ENCODE measurements at places on chromosomes 2 and 18.
A peak's percentile ranks its signal among the peaks of the same experiment; 100 is the strongest.

GRCh38 chr18:23568281-23569138, 17.8 kb downstream of the NPC1 start:
- H3K27ac ChIP-seq = no peak overlapping the region
- peaks cover 32% of the 10 kb centered on the region for H3K4me1 ChIP-seq
- H3K27me3 ChIP-seq = no peaks in the 10 kb centered on the region
- no peak overlapping the region for H3K4me3 ChIP-seq

DNA sequence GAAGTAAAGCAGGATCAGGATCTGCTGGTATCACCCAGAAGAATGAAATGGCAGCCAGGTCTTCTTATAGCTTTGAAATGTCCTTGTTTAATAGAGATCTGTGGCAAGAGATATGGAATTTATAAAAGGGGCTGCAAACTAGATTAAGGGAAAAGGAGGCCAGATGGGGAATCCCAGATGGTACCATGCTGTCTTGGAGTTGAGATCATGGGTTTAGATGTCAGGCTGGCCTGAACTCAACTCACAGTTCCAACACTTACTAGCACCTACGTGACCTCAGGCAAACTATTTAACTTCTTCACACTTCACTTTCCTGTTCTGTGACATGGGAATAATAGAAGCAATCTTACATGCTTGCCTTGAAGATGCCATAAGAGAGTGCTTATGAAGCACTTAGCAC, 188.2 kb downstream of the ALK start:
- H3K4me3 ChIP-seq = no peak overlapping the region
- no peak overlapping the region for H3K27ac ChIP-seq
- DNase-seq = no peak

GRCh38 chr18:49814147-49814499, 790 bp upstream of the ACAA2 start:
- peak overlapping the region; percentile 96 for H3K4me3 ChIP-seq
- H3K27ac ChIP-seq = peak overlapping the region; percentile 90
- no peaks in the 10 kb centered on the region for H3K36me3 ChIP-seq
- no peak for DNase-seq

- H3K27me3 ChIP-seq = no peaks in the 10 kb centered on the region
- no peak overlapping the region for H3K4me3 ChIP-seq
- H3K36me3 ChIP-seq = no peaks in the 10 kb centered on the region
- H3K27ac ChIP-seq = no peak overlapping the region
- DNase-seq = no peak
Observed at GRCh38 chr2:55934337-55934736, 10.8 kb upstream of the EFEMP1 start.

DNA sequence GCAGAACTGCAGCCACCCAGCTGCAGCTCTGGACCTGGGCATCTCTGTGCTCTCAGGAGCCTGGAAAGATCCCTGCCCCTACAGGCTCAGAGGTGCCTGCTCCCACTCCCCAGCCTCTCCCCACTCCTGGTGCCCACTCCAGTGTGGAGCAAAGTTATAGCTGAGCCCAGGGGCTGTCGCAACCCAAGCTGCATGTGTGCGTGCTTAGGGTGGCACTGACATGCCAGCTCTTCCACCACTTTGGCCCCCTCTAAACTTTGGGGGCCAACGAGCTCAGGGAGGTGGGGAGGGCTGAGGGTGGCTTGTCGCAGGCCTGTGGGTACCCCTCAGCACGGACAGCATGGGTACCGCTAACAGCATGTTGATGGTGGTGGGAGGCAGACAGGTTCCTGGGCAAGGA, 126.3 kb upstream of the FHL2 start:
- H3K36me3 ChIP-seq = no peaks in the 10 kb centered on the region
- no peak overlapping the region for H3K4me3 ChIP-seq
- no peaks in the 10 kb centered on the region for H3K4me1 ChIP-seq

DNA sequence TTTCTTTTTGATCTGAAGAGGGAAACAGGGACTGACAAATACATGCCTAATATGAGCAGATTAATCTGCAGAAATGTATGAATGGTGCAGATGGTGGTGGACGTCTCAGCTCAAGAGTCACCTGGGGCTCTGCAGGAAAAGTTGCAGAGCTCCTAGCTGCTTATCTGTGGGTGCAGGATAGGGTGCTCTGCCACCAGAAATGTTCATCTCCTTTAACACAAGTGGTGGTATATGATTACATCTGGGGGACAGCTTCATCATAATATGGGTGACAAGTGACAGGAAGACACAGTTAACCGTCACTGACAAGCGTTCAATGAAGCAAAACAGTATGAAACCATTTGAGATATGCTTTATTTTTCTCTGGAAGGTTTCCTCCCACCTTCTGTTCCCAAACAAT, 121.2 kb upstream of the LINC00305 start:
- H3K27me3 ChIP-seq = no peaks in the 10 kb centered on the region
- H3K4me1 ChIP-seq = no peaks in the 10 kb centered on the region
- no peak overlapping the region for H3K4me3 ChIP-seq
- H3K36me3 ChIP-seq = no peaks in the 10 kb centered on the region

DNA sequence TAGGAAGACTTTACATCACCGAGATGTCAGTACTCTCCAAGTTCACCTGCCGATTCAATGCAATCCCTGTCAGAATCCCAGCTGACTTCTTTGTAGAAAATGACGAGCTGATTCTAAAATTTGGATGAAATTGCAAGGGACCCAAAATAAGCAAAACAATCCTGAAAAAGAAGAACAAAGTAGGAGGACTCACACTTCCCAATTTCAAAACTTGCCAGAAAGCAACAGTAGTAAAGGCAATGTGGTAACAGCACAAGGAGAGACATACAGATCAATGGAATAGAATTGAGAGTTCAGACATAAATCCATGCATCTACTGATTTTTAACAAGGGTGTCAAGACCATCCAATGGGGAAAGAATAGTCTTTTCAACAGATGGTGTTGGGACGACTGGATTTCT, 52.2 kb downstream of the SMAD7 start:
- no peaks in the 10 kb centered on the region for H3K36me3 ChIP-seq
- H3K4me3 ChIP-seq = no peak overlapping the region
- no peak for DNase-seq
- H3K27ac ChIP-seq = no peak overlapping the region

DNA sequence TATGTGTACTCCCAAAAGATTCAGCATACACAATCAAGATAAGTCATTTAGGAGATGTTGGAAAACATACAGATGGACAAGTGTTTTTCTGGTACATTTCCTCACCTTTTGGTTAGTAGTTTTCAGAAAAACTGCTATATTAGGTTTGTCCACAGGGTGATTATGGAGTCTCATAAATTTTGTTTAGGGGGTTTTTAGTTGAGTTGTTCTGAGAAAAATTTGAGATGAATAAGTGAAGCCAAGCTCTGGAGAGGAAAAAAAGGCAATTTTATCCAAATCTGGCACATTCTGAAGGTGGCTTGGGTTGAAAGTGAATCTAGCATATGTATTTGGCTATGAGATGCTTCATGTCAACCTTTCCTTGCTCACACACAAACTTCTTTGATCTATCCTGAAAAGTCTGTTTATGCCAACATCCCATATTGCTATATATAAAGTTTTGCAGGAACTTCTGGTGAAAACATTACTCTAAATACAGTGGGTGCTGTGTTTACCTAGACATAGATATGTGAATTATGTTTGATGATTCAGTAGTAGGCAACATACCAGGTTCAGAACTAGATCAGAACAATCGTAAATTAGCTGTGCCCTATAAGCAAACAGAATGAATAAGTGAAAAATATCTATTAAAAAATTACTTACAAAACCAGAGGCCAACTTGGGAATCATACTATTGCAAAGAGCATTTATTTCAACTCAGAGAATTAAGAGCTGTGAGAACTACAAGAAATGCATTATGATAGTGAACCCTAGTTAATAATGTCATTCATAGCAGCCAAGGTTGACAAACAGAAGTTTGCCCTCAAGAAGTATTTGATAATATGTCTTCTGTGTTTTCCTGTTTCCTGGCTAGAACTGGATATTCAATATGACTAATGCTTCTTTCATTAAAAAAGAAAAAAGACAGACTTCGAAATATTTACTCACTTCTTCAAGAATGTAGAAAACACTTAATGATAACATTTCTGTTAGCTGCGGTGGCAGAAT, 552.0 kb downstream of the IRS1 start:
- no peaks in the 10 kb centered on the region for H3K27me3 ChIP-seq
- no peaks in the 10 kb centered on the region for H3K4me1 ChIP-seq
- no peaks in the 10 kb centered on the region for H3K36me3 ChIP-seq
- no peak for DNase-seq
- no peak overlapping the region for H3K4me3 ChIP-seq

GRCh38 chr2:20663196-20664070, 3.5 kb upstream of the GDF7 start:
- H3K4me1 ChIP-seq = peaks cover 29% of the 10 kb centered on the region
- no peak overlapping the region for H3K4me3 ChIP-seq
- no peak for DNase-seq
- no peaks in the 10 kb centered on the region for H3K36me3 ChIP-seq
- peaks cover 77% of the 10 kb centered on the region for H3K27me3 ChIP-seq
- no peak overlapping the region for H3K27ac ChIP-seq

DNA sequence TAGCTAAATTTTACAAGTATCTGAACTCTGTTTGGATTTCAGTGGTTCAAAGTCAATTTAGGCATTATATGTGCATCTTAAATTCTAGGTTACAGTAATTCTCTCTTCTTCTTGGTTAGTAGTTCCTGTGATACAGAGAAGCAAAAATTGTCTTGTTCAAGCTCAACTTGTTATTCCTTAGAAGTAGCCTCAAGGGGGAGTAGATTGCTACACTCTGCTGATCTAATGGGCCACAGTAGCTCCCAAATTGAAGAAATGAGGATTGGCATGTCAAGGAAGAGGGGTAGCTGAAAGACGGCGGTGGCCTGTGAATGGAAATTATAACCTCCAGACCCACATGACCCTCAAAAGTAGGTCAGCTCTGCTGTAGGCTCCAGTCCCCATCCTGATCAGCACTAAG, 334.7 kb downstream of the HRH4 start:
- no peaks in the 10 kb centered on the region for H3K27me3 ChIP-seq
- no peak for DNase-seq
- no peak overlapping the region for H3K4me3 ChIP-seq
- no peaks in the 10 kb centered on the region for H3K4me1 ChIP-seq
- H3K36me3 ChIP-seq = no peaks in the 10 kb centered on the region

GRCh38 chr18:54250846-54251261, 18.5 kb upstream of the POLI start:
- no peaks in the 10 kb centered on the region for H3K27me3 ChIP-seq
- H3K27ac ChIP-seq = no peak overlapping the region
- H3K4me1 ChIP-seq = peaks cover 8% of the 10 kb centered on the region
- no peaks in the 10 kb centered on the region for H3K36me3 ChIP-seq

GRCh38 chr2:96931466-96931865, 54.9 kb downstream of the FAM178B start:
- no peaks in the 10 kb centered on the region for H3K36me3 ChIP-seq
- H3K4me3 ChIP-seq = no peak overlapping the region
- no peak for DNase-seq
- no peak overlapping the region for H3K27ac ChIP-seq

- no peak for DNase-seq
- no peaks in the 10 kb centered on the region for H3K27me3 ChIP-seq
- no peak overlapping the region for H3K27ac ChIP-seq
Observed at GRCh38 chr2:86464652-86465051, 23.5 kb downstream of the KDM3A start.

DNA sequence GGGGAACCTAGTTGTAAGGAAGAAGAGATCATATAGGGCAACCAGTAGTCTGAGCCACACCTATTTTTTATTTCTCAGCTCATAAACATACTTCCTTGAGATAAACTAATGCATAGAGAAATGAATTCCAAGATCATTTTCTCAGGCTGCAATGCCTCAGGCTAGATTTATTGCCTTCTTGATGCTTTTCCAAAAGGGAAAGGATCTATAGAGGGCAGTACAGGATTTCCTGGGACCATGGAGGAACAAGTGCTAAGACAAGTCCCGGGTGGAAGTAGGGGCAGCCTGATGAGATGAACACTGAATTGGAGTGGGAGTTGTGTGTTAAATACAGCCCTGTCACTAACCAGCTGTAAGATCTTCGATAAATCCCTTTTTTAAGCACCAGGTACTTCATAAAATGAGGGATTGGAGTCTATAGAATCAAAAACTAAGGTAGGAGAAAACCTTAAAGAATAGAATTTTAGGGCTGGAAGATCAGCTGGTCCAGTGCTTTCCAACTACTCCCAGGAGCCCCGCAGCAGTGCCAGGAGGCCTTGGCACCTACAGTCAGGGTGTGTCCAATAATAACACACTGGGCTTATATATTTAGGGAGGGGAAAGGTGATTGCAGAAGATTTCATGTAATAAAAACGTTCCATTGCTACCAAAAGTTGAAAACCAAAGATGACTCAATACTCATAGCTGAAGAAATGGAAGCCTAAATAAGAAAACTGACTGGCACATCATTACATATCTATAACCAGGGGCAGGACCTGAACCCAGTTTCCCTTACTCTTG, 58.1 kb downstream of the SERTAD2 start:
- H3K27me3 ChIP-seq = no peaks in the 10 kb centered on the region
- H3K4me3 ChIP-seq = no peak overlapping the region
- H3K36me3 ChIP-seq = peaks cover 22% of the 10 kb centered on the region
- no peak overlapping the region for H3K27ac ChIP-seq
- peaks cover 5% of the 10 kb centered on the region for H3K4me1 ChIP-seq

- DNase-seq = no peak
- no peaks in the 10 kb centered on the region for H3K27me3 ChIP-seq
- no peak overlapping the region for H3K4me3 ChIP-seq
Observed at GRCh38 chr2:105809097-105809473, 64.4 kb downstream of the NCK2 start.

- H3K4me1 ChIP-seq = no peaks in the 10 kb centered on the region
- no peak overlapping the region for H3K27ac ChIP-seq
- peaks cover 4% of the 10 kb centered on the region for H3K27me3 ChIP-seq
- no peaks in the 10 kb centered on the region for H3K36me3 ChIP-seq
- no peak for DNase-seq
Observed at GRCh38 chr2:71608441-71608840, 155.1 kb downstream of the DYSF start.

DNA sequence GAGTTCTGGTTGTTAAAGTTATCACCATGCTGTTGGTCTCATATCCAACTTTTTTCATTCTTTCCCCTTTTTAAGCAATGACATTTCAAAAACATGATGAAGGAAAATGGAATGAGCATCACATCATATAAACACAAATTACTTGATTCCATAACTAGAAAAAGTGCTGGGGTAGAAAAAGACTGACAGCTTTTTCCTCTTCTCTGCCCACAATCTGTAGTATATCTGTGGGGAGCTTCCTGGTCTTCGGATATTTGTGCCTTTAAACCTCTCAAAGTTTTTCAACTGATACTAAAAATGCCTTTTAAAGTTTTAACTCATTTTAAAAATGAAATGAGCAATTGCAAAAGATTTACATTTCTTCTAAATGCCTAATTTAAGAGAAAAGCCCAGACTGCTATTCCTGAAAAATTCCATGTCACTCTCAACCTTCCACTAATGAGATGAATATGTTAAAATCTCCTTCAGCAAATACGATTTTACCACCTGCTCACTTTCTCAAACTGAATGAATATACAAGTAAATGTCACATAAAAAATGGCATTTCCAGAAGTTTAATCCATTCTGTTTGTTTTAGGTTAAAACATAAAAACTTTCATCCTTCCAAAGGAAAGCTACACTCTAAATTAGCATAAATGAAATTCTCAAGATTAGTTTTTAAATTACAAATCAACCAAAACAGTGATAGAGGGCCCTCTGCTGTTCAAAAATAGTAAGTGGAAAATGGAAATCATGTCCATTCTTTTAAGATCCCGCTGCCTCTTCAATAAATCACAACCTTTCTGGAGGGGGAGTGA, 2.1 kb downstream of the DNAH7 start:
- H3K4me1 ChIP-seq = peaks cover 13% of the 10 kb centered on the region
- H3K27me3 ChIP-seq = no peaks in the 10 kb centered on the region
- no peaks in the 10 kb centered on the region for H3K36me3 ChIP-seq
- no peak overlapping the region for H3K27ac ChIP-seq

GRCh38 chr18:11974741-11975325, 6.5 kb upstream of the IMPA2 start:
- H3K4me3 ChIP-seq = no peak overlapping the region
- no peak overlapping the region for H3K27ac ChIP-seq
- no peak for DNase-seq
- H3K4me1 ChIP-seq = no peaks in the 10 kb centered on the region
- no peaks in the 10 kb centered on the region for H3K27me3 ChIP-seq

All from CD4-positive, alpha-beta T cell (primary cell).